ENCODE measurements at places on chromosomes 2 and 18.

- DNase-seq, result no peak
Observed at GRCh38 chr18:39435996-39436395, 1870.4 kb upstream of the CELF4 start.

DNA sequence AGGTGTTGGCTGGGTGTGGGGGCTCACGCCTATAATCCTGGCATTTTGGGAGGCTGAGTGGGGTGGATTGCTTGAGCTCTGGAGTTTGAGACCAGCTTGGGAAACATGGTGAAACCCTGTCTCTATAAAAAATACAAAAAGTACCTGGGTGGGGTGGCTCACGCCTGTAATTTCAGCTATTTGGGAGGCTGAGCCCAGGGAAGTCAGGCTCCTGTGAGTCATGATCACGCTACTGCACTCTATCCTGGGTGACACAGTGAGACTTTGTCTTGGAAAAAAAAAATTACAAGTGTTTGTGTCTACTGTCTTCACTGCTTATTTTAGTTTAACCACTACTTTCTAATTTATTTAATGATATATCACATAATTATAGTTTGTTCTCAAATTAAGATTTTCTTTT, 62.7 kb upstream of the DOCK10 start:
- no peak for DNase-seq

DNA sequence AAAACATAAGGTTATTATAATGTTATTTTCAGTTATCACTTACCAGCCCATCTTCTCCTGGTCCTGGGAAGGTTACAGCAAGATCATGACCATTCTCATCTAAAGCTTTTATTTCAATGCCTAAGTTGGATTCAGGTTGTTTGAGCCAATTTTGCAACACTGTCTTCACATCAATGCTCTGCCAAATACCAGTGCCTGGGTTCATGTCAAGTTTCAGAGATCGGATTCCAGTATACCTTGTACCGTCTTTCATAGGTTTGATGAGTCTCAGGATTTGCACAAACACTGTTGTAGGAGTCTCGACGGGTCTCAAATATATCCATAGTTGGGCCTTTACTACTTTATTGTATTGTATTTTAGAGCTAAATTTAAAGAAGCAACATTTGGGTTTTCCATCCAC, 2.5 kb downstream of the MSTN start:
- DNase-seq, result no peak

GRCh38 chr2:233119806-233120205, 59.7 kb downstream of the INPP5D start:
- no peak for DNase-seq

- no peak for DNase-seq
Observed at GRCh38 chr18:13568443-13569392, 157.6 kb downstream of the FAM210A start.

DNA sequence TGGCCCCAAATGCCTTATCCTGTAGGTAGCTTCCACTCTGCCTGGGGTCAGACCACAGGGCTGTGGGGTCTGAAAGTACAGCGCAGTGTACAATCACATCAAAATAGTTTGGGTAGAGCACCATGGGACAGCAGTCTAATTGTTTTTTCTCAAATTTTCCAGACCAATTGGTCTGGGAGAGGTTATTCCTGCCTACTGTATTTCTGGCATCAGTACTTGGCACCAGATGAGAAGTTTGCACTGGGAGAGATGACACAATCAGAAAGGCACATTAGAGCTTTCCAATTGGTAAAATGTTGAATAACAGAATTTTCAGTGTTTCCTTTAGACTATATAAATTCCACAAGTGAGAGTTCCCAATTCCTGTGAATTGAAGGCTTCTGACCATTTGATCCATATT, 30.9 kb upstream of the LRRTM1 start:
- DNase-seq, result no peak

GRCh38 chr18:76441668-76442412, 53.2 kb downstream of the ZNF516 start:
- no peak for DNase-seq

- DNase-seq, result no peak
Observed at GRCh38 chr2:101515477-101515876, 40.6 kb upstream of the RFX8 start.

DNA sequence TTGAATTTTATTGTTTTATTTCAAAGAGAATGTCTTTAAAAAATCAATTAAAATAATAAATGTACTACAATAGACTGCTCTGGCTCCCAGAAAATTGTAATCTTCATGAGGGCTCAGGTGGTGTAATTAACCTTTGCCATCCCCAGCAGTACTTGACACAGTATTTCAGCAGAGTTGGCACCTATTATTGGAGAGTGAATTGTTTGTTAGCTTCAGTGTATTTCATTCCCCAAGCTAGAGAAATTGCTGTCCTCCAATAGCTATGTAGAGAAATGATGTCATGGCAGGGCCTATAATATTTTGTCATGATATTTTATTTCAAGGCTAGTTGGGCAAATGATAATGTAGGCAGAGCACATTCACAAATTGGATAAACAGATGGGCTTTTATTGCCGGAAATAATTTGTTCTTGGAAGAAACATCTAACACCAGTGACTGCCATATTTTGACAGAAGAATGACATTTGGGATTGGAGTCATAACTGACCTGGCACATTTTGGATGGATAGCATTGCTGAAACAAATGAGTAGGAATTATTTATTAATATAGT, 712.0 kb upstream of the NXPH2 start:
- no peak for DNase-seq

DNA sequence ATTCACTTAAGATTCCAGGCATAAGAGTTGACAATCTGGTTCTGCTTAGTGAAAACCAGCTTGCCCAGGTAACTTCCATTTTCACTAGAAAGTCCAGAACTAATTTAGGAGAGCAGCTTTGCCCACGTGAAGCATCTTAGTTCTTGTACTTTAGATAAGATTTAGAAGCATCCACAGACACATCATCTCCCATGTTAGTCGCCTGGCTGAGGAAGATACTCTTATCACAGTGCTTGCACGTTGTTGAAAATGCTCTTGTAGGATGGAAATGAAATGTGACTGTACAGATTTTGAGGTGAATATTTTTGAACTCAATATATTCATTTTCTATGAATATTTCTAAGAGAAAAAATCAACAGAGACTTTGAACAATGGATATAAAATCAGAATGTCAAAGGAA, 159.7 kb downstream of the SOCS6 start:
- no peak for DNase-seq

DNA sequence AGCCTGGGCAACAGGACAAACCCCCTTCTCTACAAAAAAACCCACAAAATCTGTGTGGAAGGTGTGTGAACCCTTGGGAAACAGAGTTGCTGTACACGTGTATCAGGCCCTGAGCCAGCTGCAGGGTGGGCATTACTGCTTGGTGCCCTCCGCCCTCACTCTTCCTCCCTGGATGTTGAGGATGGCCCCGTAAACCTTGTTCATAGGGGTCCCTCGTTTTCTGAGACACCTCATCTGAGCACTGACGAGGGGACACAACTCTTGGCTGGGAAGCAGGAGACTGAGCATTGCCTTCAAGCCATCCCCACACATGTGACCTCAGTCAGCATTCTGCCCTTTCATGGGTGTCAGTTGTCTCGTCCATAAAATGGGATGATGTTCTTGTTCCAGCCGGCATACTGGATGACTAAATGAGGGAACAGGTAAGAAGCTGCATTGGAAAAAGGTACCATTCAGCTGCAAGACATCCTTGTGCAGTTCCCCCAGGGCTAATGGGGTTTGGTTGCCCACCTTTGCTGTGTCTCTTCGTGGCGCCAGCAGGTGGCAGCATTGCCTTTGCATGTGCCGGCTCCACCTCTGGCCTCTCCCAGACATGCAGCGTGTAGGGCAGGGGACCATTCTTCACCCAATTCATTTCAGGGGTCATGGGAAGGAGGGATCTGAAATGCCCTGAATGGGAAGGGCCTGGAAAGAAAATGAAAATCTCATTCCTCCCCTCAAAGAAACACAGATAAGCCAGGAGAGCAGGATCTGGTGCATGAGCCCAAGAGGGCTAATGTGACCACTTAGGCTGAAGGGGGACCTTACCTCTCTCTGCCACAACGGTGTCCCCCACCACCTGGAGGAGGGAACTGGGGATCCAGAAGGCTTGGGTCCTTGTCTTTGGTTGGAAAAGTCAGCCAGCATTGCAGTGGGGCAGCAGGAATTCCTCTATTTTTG, 36.4 kb upstream of the HAAO start:
- DNase-seq, result peak; percentile 36

GRCh38 chr2:72745679-72746368, 80.0 kb downstream of the EXOC6B start:
- DNase-seq, result no peak

DNA sequence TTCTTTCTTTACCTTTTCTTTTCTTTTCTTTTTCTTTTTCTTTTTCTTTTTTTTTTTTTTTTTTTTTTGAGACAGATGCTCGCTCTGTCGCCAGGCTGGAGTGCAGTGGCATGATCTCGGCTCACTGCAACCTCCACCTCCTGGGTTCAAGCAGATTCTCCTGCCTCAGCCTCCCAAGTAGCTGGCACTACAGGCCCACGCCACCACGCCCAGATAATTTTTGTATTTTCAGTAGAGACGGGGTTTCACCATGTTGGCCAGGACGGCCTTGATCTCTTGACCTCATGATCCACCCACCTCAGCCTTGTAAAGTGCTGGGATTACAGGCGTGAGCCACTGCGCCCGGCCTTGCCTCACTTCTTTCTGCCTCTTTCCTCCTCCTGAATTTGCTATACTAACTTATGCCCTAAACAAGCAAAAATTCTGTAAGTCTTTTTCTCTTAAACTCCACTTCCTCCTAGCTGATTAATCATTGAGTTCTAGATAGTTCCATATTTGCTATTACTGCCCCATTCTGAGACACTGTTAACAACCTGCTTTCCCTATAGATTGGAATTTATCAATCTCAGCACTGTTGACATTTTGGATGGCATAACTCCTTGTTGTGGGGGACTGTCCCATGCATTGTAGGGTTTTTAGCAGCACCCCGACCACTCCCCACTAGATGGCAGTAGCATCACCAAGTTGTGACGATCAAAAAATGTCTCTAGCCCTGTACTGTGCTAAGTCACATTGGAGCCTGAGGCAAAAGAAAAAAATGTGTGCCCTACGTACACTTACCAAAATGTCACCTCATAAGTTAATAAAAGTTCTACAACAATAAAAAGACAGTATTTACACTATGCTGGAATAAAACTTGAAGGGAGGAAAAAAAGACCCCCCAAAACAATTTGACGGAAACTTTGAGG, 16.4 kb upstream of the THADA start:
- DNase-seq, result peak; percentile 61

DNA sequence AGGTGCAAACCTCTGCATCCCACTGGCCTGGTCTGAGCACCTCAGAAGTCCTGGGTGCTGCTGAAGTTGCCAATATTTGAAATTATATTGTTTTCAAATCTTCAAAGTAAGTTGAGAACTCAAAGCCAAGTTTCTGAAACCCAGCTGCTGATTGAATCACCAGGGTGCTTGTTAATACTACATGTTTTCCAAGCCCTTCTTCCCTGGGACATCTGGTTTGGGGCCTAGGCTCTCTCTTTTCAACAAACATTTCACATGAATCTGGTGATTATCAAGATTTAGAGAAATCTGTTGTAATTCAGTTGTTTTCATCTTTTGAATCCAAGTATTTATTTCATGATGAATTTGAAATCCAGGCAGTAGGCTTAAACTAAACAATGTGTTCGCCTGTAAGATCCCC, 24.4 kb downstream of the MLPH start:
- no peak for DNase-seq

- no peak for DNase-seq
Observed at GRCh38 chr2:138512672-138513071, 11.1 kb downstream of the SPOPL start.

DNA sequence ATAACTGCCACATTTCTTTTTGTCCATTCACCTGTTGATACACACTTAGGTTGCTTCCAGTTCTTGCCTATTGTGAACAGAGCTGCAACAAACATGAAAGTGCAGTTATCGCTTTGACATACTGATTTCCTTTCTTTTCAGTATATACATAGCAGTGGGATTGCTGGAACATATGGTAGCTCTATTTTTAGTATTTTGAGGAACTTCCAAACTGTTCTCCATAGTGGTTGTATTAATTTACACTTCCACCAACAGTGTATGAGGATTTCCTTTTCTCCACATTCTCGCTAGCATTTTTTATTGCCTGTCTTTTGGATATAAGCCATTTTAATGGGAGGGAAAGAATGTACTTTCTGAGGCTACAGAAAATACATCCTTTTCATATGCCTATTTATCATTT, 167.4 kb downstream of the GULP1 start:
- DNase-seq, result no peak

DNA sequence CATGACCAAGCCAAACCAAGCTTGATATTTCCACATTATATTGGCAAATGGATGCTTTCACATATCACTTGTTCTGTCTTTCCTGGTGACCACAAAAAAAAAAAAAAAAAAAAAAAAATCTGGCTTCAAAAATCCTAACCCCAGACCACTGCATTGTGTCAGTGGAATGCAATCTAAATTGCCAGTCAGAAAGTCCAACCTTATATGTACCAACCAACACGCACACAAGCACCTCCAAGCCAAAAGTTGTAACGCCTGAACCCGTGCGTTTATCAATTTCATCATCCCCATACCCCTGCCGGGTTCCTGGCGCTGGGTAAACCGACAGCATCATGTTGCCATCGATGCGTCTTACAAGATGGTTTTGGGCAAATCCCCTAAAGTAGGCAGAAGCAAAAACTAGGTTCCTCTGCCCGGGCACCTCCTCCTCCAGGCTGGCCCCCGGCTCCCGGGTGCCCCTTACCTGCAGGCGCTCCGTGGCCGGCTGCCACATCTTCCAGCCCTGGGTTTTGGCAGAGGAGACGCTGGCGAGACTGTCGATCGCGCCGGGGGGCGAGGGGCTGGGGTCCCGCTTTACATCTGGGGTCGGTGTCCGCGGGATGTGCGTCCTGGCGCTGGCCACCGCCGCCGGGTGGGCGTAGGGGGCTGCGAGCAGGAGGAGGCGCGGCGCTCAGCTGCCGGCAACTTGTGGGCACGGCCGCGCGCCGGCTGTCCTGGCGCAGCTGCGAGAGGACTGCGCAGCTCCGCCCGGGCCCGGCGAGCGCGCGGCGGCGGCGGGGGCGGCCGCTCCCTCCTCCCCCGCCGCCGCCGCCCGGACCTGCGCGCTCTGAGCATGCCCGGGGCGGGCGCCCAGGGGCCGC, at the start of gene PID1:
PID1 (minus strand) TSS at position 737 of the 860 bp plus-strand sequence; CDS start at position 493, 244 bp downstream.
- DNase-seq, result no peak

- DNase-seq, result no peak
Observed at GRCh38 chr2:24743924-24744323, 49.3 kb downstream of the PTRHD1 start.

- no peak for DNase-seq
Observed at GRCh38 chr2:10963155-10963554, 51.4 kb downstream of the KCNF1 start.

DNA sequence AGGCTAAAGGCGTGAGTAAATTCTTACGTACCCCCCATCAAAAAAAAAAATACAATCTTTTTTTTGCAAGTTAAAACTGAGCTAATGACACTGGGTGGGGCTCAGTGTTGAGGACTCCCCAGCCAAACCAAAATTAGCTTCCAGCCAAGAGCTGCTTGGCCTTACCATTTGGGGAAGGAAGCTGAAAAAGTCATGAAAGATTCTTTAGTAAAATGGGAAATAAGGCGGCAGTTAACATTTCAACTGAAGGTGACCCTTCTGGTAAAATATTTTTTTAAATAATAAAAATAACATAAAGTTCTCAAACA, 16.4 kb downstream of the SMAD7 start:
- DNase-seq, result no peak
